ENCODE measurements at places on chromosomes 5 and 9. TPM values are rescaled to one million over a fixed set of nuclear protein-coding genes. Genes with fewer than 3 reads are reported as not detected.

GRCh38 chr5:140298183-140298601 is 4.7 kb downstream of the PFDN1 start:
- DNase-seq, result no peak

DNA sequence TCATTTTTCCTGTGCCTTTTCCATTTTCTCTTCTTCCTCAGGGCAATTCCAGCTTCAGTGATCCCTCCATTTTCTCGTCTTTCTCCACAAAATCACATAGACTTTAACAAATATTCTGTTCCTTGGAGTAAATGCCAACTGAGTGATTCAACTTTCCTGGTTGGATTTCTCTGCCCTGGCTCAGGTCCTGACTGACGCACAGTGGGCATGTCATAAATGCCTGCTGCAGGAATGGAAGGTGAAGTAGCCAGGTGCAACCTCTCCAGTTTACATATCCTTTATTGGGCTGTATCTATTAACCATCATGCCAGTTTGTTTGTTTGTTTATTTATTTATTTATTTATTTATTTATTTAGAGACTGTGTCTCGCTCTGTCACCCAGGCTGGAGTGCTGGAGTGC is 95.1 kb downstream of the MEF2C start:
- DNase-seq, result no peak

- no peak for DNase-seq
Measured at GRCh38 chr9:94918038-94918753, 191.7 kb downstream of the AOPEP start.

DNA sequence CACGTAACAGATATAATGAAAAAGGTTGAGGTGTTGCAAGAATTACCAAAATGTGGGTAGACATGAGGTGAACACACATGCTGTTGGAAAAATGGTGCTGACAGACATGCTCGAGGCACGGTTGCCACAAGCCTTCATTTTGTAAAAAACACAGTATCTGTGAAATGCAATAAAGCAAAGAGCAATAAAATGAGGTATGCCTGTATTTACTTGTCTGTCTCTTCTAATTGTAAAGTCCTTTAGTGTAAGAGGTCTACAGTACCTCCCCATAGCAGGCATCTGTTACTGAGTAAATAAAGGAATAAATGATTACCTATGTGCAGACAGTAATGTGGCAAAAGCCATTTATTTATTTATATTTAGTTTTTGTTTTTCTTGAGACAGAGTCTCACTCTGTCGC is 3.0 kb upstream of the CAST start:
- DNase-seq, result no peak

DNA sequence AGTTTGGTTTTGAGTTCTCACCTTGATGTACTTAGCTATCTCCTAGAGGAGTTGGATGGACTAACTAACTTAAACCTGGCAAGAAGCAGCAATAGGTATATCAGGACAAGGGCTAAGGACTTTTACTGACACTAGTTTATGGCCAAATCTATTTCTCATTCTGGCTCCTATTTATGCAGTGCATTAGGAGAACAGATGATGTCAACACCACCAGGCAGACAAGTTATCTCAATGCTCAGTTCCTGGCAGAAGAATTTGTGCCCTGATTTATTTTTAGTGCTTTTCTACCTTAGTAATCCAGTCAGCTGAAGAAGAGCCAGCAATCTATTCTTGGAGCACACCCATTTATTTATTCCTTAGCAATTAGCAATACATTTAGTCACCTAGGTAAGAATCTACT is 30.7 kb upstream of the MYOT start:
- DNase-seq, result no peak

- DNase-seq, result no peak
Measured at GRCh38 chr9:9963841-9964240, 649.0 kb downstream of the PTPRD start.

GRCh38 chr5:25619273-25619672 is 974.5 kb upstream of the CDH10 start:
- no peak for DNase-seq

DNA sequence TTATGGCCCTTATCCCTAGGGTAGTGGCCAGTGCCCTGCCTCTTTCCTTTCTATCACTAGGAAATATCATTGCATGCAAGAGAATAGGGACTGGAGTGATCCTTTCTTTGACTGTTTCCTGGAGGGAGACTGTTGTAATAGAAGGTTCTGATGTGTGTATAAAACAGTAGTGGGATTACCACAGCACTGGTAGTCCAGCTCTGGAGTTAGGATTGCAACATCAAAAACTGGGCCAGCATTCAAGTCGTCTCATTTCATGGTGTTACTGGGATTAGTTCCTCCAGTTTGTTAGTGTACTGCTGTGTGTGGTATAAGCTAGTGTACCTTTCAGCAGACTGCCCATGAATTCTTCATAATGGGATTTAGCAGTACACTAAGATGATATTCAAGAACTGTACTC is 45.8 kb downstream of the KIAA1958 start:
- DNase-seq, result no peak

DNA sequence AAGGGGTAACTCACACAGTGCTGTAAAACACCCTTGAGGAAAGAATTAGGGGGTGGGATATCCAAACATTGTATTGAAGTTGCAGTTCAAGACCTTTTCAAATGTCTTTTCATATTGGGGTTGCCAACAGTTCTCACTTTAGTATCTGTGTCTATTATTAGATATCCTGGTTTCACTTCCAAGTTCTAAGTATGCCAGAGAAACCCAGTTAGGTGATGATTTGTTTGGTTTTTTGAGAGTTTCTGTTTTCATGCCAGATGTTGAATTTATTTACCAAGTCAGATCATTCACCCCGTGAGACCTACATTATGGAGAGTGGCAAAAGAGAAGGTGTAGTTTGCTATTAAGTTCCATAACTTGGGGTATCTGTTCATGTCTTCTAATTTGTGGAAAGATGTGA is 64.5 kb downstream of the C9orf152 start:
- DNase-seq, result no peak

The FASTKD3 gene
- 23.0 TPM for polyA plus RNA-seq

The DNAJC25 gene
- polyA plus RNA-seq, result 14.0 TPM
